ENCODE measurements at places on chromosomes 11 and 22.

- DNase-seq: no peak
Measured at GRCh38 chr11:62324731-62325556, 12.3 kb upstream of the ASRGL1 start.

DNA sequence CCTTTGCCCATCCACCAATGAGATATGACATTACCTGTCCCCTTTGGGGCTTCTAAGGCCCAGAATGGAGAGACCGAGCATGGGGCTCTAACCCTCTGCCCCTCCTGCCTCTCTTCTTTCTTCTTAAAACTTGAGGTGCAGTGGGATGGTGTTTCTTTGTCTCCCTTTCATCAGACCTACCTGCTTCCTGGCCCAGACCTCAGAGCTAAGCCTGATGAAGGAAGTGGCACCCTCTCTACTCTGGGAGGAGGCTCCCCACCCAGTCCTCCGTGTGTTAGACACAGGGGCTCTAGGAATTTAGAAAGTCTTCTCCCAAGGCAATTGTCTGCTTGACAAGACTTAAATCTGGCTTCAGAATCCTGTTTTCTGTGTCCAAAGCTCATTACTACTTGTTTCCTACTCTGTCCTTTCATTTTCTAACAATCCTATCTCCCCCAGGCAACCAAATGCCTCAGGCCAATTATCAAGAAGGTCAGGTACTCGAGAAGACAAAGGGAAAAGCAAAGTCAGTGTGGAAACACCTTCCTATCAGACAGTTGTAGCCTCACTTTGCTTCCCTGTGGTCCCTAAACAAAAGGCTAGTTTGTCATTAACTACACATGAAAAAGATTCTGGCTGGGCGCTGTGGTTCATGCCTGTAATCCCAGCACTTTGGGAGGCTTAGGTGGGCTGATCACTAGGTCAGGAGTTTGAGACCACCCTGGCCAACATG, 20.3 kb upstream of the PARVA start:
- DNase-seq: no peak

DNA sequence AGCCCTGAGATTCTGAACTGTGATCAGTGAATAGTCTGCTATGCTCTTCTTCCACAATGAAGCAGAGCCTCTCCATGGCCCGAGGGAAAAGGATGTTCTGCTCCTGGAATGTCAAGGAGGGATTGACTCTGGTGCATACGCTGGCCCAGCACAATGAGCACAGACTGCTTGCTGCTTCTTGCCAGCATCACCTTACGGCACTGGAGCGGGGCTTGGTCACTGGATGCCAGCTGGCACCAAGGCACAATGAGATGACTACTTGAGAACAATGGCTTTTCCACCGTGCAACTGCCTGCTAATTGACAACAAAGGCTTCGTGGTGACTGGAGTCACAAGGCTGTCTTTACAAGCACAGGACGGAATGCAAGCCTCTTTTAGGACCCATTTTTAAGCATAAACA, 139.2 kb downstream of the DSCAML1 start:
- no peak for DNase-seq

DNA sequence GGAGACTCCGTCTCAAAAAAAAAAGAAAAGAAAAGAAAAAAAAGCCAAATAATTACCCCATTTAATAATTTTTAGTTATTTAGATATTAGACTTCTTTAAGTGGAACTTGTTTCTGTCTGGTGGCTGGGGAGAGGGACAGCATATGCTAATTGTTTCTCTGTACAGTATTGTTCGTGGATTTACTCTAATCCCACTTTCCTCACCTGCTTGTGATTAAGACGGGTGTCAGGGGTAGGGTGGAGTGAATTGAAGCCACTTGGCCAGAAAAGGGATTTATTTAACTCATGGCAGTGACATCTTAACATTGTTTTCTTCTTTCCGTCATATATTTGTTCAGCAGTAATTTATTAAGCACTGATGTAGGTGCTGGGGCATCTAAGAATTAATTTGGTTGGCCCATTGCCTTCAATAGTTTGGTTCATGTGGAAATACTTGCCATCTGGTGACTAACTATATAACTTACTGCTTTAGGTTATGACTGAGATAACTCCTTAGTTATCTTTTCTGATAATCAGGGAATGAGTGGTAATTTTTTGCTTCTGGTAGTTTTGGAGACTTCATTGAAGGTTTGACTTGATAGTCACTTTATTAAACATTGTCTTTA, 4.6 kb downstream of the TNRC6B start:
- DNase-seq: no peak

- no peak for DNase-seq
Measured at GRCh38 chr22:29359469-29359868, 28.9 kb downstream of the AP1B1 start.

- no peak for DNase-seq
Measured at GRCh38 chr11:111843661-111844060, 27.7 kb downstream of the ALG9 start.

DNA sequence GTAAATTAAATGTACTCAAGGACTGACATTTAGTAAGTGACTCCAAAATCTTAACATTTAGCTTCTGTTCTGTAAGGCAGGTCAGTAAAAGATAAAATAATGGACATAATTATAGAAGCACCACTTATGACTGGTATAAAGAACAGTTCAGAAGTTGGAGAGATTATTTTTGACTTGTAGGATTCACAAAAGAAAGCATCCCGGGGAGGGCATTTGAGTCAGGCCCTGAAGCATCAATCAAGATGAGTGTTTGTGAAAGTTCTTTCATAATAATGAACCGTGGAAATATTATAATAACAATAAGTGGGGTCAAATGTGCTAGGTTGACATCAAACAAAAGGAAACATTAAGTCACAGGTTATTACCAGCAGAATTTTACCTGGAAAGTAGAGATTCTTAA, 201.9 kb downstream of the DDX10 start:
- DNase-seq: no peak

DNA sequence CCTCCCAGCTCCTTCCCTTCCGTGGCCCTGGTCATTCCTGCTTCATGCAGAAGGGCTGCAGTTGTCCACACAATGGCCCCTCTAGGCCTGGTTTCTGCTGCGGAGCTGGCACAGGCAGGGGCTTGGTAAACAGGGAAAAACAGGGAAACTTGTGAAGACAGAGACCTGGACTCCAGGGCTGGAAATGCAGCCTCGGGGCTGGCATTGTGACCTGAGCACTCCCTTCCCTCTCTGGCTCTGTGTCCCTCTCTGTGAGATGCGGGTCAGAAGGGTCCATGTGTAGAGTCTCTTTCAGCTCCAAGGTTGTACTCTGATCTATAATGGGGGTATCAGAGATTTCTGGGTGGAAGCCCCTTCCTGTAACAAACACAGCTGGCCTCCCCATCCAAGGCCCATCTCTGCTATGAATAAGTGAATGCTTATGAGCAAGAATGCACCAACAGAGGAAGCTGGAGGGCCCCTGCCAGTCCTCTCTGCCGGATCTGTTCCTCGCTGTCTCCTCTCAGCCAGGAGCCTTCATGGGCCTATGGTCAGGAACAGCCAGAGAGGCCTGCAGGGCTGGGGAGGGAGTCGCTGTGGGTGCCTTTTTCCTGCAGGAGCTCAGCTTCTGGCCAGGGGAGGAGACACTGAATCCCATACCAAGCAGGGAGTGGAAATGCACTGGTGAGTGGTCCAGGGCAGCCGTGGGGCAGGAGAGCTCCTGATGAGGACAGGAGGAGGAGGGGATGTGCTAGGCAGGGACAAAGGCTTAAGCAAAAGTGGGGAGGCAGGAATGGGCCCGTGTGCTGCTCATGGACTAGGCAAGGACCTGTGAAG, 6.7 kb upstream of the DERL3 start:
- no peak for DNase-seq

DNA sequence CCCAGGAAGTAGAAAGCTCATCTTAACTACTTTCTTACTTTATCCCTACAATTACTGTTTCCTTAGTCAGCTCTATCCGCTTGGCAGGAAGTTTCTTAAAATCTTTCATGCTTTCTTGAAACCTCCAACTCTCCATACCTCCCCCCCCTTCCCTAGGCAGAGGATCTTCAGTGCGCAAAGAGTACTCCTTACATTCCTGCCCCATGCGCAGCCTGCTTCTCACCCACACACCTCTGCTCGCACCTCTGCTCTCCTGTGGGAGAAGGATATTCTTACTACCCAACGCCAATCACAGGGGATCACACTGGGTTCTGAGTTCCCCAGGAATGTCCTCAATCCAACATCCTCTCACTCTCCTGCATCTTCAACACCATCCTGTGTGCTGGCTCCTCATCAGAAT, 12.3 kb downstream of the TCF20 start:
- DNase-seq: no peak

- DNase-seq: no peak
Measured at GRCh38 chr11:18050848-18051247, 4.8 kb upstream of the TPH1 start.

- no peak for DNase-seq
Measured at GRCh38 chr11:62233730-62234129, 8.3 kb upstream of the SCGB1D2 start.

GRCh38 chr11:104151404-104152204, 12.3 kb downstream of the PDGFD start:
- no peak for DNase-seq

- no peak for DNase-seq
Measured at GRCh38 chr11:24386546-24387397, 110.1 kb upstream of the LUZP2 start.

DNA sequence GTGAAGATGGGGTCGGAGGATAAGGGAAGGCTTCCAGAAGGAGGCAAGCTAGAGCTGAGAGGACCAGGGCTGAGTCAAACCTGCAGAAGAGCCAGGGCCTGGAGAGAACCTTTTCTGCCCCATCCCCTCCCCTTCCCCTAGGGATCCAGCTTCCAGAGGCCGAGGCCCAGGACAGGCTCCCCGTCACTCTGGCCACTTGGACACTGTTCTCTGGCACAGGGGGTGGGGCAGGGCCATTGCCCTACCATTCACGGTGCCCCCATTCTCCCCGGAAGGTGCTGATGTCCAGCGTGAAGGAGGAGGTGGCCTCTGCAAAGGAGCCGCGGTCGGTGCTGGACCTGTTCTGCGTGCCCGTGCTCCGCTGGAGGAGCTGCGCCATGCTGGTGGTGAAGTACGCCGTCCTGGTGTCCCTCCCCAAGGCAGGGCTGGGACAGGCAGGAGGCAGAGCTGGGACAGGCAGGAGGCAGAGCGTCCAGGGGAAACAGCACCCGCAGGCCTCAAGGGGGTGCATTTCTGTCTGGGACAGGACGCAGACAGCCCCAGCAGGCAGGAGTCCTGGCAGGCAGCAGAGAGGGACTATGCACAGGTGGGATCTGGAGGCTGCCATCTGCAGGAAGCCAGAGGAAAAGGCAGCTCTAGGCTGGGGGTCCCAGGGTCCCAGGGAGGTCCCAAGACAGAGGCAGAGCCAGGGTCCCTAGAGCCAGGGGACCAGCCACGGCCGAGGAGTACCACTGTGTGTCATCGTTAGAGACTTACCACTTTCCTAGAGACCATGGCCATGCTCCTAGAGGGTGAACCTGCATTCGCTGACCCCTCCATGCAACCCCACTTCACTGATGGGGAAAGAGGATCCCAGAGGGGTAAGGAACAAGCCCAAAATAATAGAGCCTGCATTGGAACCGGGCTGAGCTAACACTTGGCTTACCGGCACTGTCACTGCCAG, 25.8 kb upstream of the SLC22A12 start:
- no peak for DNase-seq

- DNase-seq: peak; percentile 19
Measured at GRCh38 chr11:33362051-33362910, 105.1 kb downstream of the HIPK3 start.

GRCh38 chr11:131038597-131038996, 122.3 kb upstream of the SNX19 start:
- no peak for DNase-seq

DNA sequence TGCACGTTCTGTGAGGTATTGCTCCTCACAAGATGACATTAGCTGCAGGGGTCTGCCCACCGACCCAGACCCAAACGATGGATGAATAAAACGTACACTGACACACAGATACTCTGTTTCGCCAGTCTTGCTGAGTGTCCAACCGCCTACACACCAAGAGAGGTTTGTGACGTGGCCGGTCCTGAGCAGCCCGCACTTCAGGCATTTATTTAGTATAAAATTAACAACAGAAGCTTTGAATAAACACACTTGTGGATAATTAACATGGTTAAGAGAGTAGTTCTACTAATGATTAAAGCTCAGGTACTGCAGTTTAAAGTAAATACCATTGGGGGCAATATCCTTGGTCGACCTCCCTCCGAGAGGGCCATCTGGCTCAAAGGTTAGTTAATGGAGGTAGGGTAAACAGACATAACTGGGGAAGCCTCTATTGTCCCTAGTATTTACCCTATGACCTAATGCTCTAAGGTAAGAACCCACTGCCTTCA, 75.7 kb downstream of the CCDC83 start:
- DNase-seq: no peak

GRCh38 chr22:19961868-19962245, 20.2 kb upstream of the TXNRD2 start:
- no peak for DNase-seq

- no peak for DNase-seq
Measured at GRCh38 chr11:93236741-93237675, 39.2 kb upstream of the SLC36A4 start.

DNA sequence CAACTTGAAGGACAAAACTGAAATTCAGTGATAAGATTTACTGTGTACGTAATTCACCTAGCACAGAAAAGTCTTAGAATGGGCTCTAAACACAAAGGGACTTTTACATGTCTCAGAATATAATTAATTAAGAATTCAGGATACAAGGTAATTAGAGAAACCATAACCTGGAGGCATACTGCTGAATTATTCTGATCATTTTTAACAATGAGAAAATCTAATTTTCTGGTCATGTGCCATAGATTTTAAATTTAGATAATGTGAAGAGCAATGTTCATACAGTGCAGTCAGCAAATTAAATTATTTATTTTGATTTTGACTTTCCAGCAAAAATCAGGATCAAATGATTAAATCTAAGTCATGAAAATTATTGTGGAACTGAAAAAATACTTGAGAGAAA, 67.0 kb upstream of the MTNR1B start:
- no peak for DNase-seq

- no peak for DNase-seq
Measured at GRCh38 chr11:7449211-7449840, 36.0 kb upstream of the OLFML1 start.

DNA sequence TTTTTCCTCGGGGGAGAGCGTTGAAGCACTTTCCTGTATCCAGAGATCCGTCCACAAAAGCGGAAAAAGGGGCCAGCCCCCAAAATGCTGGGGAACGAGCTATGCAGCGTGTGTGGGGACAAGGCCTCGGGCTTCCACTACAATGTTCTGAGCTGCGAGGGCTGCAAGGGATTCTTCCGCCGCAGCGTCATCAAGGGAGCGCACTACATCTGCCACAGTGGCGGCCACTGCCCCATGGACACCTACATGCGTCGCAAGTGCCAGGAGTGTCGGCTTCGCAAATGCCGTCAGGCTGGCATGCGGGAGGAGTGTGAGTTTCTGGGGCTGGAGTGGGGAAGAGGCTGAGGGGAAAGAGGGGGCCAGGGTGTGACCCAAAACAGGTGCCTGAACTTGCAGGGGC, 2.6 kb downstream of the NR1H3 start:
- no peak for DNase-seq

GRCh38 chr11:94545264-94546161, 1.8 kb downstream of the FUT4 start:
- DNase-seq: no peak

- peak; percentile 29 for DNase-seq
Measured at GRCh38 chr11:15101072-15101709, 13.5 kb upstream of the INSC start.

GRCh38 chr11:45489281-45489905, 176.0 kb downstream of the CHST1 start:
- no peak for DNase-seq

- DNase-seq: no peak
Measured at GRCh38 chr11:95229993-95230809, 801 bp downstream of the SESN3 start.

- DNase-seq: no peak
Measured at GRCh38 chr22:19615867-19616581, 91.8 kb upstream of the CLDN5 start.
